ENCODE measurements at places on chromosomes 7 and 10. TPM values are rescaled to one million over a fixed set of nuclear protein-coding genes. Genes with fewer than 3 reads are reported as not detected.

Gene CALN1
- under 0.01 TPM for total RNA-seq

Gene THNSL1
- total RNA-seq = 4.6 TPM

Gene CHST12
- 1.7 TPM for total RNA-seq

Gene METTL27
- total RNA-seq = not detected

Gene CCDC172
- total RNA-seq = not detected

Gene RNF32
- 2.8 TPM for total RNA-seq

Gene CABCOCO1
- total RNA-seq = not detected

Gene CARD11
- total RNA-seq = 3.2 TPM

Gene CDHR1
- total RNA-seq = 4.0 TPM

Gene ASAH2
- 0.24 TPM for total RNA-seq

Gene CFAP70
- 1.3 TPM for total RNA-seq

Gene PHYHIPL
- not detected for total RNA-seq

Gene CLCN1
- total RNA-seq = not detected

Gene CPN1
- total RNA-seq = not detected

Gene NXPH1
- total RNA-seq = not detected

Gene CD36
- total RNA-seq = 14.7 TPM

Gene GPR146
- 2.8 TPM for total RNA-seq

Gene ADARB2
- total RNA-seq = under 0.01 TPM

Gene PAX4
- not detected for total RNA-seq

Gene OR2A1
- total RNA-seq = not detected

Gene AQP1
- total RNA-seq = 5.3 TPM

Gene CTAGE4
- total RNA-seq = not detected

Measured in tracheal epithelial cell (primary cell).